Stimulated activated CD4-positive, alpha-beta T cell treated with anti-CD3 and anti-CD28 coated beads, Interleukin-1b, Interleukin-23, amount 100 ng/mL, for 1 hour (primary cell): ENCODE measurements at places on chromosomes 7 and 10.

- DNase-seq = no peak
Observed at GRCh38 chr10:120969219-120969645, 118.1 kb downstream of the WDR11 start.

DNA sequence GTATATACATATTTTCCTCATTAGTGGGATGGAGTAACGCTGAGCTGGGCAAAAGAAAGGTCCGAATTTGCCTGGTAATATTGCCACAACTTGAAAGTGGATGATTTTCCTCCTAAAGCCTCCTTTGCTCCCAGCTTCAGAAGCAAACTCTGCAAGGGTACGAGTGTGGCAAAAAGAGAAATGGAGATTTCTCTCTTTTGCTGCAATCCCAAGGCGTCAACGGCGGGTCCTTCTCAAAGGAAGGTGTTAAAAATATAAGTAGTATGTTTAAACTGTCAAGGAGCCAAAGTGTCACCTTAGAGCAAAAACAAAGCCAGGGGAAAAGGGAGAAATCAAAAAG lies 12.4 kb upstream of the HOXA2 start:
- no peak for DNase-seq

DNA sequence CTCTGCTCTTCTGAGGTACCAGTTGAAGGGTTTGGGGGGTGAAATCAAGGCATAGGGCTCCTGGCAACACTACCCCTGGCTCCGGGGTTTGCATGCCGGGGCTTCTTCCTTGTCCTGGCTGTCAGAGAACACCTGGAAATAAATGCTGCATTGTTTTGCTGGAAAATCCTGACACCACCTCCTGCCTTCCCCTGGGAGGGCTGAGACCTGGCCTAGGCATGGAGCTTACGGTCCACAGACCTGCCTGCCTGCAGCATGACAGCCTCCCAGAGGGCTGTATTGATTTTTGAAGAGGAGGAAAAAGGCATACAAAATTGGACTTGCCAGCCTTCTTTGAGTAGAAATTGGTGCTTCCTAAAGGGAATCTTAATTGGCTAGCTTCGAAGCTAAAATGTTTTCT lies 227.1 kb downstream of the MGMT start:
- DNase-seq = no peak

GRCh38 chr10:75955973-75956502 lies 524.6 kb downstream of the LRMDA start:
- no peak for DNase-seq

DNA sequence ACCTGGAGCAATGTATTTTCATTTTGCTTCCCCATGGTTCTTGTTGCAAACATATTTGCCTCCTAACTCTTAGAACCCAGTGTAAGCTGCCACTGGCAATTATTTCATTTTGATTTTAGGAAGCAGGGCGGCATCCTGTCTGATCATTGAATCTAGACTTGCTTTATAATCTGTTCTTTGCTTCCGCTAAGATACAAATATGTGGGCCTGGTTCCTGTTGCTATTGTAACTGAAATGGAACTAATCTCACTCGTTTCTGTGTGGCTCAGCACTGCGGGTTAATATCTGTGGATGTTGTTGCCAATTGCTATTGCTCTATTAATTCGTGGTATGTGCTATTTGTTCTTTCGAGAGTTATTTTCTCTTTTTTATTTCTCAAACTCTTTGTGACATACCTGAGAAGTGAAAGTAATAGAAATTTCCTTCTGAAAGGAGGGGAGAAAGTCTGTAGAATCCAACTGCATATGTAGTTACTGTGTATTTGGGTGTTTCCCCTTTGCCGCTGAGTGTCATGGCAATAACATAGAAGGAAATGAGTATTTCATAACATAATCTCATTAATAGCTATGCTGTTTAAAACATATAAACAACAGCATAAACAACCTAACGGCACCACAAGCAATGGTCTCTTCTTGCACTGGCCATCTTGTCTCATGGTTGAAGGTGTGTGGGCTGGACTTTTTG lies 62.4 kb downstream of the FZD1 start:
- no peak for DNase-seq

DNA sequence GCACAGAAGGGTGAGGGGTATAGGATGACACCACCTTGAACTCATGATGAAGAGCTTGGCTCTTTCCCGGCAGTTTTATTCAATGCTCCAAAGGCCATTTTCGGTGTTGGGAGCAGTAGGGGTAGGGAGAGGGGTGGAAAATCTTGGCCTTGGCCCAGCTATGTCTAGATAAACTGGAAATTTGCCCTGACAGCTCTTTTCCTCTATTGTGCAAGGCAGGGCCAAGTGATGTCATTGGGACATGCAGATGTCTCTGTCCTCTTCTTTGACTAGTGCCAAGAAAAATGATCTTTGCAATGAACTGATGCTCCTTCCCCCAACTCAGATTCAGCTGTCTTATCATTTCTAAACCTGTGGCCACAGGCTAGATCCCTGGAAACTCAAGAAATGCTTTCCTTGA lies 27.7 kb upstream of the PRKCQ start:
- DNase-seq = no peak

DNA sequence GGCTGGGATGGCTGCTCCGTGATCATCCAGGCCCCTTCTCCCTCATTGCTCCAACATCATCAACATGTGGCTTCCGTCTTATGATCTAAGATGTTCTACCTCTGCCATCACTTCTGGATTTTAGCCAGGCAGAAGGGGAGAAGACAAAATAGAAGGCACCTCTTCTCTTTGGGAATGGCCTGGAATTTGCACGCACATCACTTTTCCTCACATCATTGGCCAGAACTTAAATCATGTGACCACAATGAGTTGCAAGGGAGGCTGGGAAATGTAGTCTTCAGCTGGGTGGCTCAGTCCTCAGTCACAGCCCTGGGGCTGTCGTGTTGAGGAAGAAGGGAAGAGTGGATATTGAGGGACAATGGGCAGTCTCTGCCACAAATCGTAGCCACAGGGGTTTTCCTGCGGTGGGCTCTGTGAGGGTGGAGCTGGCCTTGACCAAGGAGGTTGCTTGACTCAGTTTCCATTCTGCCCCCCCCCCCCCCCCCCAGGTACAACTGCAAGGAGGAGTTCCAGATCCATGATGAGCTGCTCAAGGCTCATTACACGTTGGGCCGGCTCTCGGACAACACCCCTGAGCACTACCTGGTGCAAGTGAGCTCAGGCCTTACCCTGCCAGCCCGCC lies 50.3 kb downstream of the PALD1 start:
- DNase-seq = no peak
